ENCODE measurements at places on chromosomes 16 and 17. TPM values are rescaled to one million over a fixed set of nuclear protein-coding genes. Genes with fewer than 3 reads are reported as not detected.

DNA sequence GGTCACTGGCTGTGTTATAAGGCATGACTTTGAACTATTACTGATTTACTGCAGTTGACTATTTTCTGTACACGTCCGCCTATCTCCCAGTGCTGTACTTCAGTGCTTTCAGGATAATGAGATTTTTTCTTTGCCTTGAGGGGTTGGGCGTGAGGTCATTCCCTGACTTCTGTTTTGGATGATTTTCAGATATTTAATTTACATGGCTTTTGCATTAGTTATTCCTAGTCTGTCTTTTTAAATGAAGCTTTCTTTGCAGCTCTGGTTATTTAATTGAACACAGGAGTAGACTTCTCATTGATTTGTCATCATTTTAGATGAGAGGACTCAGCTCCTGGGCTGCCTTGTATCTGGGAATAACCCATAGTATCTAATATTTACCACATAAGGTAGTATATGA, 23.7 kb downstream of the WIPF2 start:
- no peak for DNase-seq
- no peaks in the 10 kb centered on the region for H3K4me1 ChIP-seq
- H3K4me3 ChIP-seq: no peak overlapping the region
- no peak overlapping the region for H3K27ac ChIP-seq
- H3K36me3 ChIP-seq: peaks cover 5% of the 10 kb centered on the region
- H3K27me3 ChIP-seq: no peaks in the 10 kb centered on the region

GRCh38 chr17:27453471-27453870, 2.8 kb upstream of the KSR1 start:
- H3K27ac ChIP-seq: no peak overlapping the region
- H3K27me3 ChIP-seq: peaks cover 8% of the 10 kb centered on the region
- no peaks in the 10 kb centered on the region for H3K36me3 ChIP-seq
- H3K4me1 ChIP-seq: peaks cover 6% of the 10 kb centered on the region
- H3K4me3 ChIP-seq: no peak overlapping the region

GRCh38 chr17:57898487-57899311, 48.9 kb upstream of the MRPS23 start:
- H3K4me1 ChIP-seq: peaks cover 35% of the 10 kb centered on the region
- H3K36me3 ChIP-seq: no peaks in the 10 kb centered on the region
- no peak overlapping the region for H3K27ac ChIP-seq
- H3K27me3 ChIP-seq: peaks cover 13% of the 10 kb centered on the region
- no peak for DNase-seq
- H3K4me3 ChIP-seq: no peak overlapping the region

Gene CPHXL
- not detected for total RNA-seq

Gene OR1F1
- total RNA-seq: not detected

GRCh38 chr17:5585836-5586521, 1.7 kb upstream of the NLRP1 start:
- no peaks in the 10 kb centered on the region for H3K36me3 ChIP-seq
- H3K4me3 ChIP-seq: no peak overlapping the region
- peaks cover 5% of the 10 kb centered on the region for H3K4me1 ChIP-seq
- DNase-seq: no peak
- peaks cover 3% of the 10 kb centered on the region for H3K27me3 ChIP-seq

- no peaks in the 10 kb centered on the region for H3K36me3 ChIP-seq
- DNase-seq: no peak
Observed at GRCh38 chr16:85220125-85220839, 108.0 kb upstream of the CIBAR2 start.

- peaks cover 4% of the 10 kb centered on the region for H3K27me3 ChIP-seq
- no peaks in the 10 kb centered on the region for H3K36me3 ChIP-seq
- no peak for DNase-seq
- H3K27ac ChIP-seq: no peak overlapping the region
Observed at GRCh38 chr16:50679676-50680555, 1.2 kb downstream of the SNX20 start.

DNA sequence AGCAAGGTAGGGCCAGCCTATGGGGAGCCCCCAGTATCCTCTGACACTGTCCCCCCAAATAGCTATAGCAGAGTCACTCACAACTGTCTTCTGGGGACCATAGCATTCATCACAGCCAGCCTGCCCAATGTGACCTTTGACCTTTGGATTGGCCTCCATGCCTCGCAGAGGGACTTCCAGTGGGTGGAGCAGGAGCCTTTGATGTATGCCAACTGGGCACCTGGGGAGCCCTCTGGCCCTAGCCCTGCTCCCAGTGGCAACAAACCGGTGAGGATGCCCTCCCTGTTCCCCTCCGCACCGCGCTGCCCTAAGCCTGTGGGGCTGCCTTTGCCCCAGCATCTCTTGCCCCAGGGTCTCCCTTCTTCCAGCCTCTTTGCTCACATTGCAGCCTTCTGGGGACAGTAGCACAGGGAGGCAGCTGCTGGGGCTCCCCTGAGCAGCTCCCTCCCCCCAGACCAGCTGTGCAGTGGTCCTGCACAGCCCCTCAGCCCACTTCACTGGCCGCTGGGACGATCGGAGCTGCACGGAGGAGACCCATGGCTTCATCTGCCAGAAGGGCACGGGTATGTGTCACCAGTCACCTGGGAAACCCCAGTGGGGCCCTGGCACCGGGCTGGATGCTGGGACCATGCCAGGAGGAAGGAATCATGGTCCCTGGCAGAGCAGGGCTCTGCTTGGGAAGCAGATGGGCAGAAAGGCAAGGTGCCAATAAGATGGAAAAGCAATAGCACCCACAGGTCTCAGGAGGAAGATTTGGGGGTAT, 61.1 kb downstream of the MRC2 start:
- peaks cover 4% of the 10 kb centered on the region for H3K4me1 ChIP-seq
- H3K27ac ChIP-seq: no peak overlapping the region
- H3K36me3 ChIP-seq: peaks cover 16% of the 10 kb centered on the region
- peak overlapping the region; percentile 65 for H3K4me3 ChIP-seq

Gene DPEP3
- not detected for total RNA-seq

Gene SRCIN1
- 0.59 TPM for total RNA-seq

Gene CES1
- not detected for total RNA-seq

Gene CSH2
- not detected for total RNA-seq

DNA sequence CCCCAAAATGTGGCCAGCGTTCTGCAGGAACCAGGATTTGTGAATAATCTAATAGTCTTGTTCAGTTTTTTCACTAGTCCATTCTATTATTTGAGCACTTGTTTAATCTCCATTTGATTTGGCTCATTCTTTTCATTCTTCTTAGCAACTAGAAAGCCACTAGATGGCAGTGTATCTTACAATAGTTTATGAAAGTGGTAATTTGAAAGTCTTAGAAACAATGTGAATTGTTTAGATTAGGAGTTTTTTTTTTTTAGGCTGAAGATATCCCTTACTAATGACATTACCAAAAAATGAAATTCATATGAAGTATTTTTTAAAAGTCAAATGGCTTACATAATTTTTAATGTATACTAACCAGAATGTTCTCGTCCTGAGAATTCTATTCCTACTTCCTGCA, 6.7 kb downstream of the ERI2 start:
- DNase-seq: no peak
- H3K27me3 ChIP-seq: no peaks in the 10 kb centered on the region
- no peak overlapping the region for H3K4me3 ChIP-seq
- no peaks in the 10 kb centered on the region for H3K36me3 ChIP-seq
- H3K4me1 ChIP-seq: no peaks in the 10 kb centered on the region

Gene PHAF1
- total RNA-seq: 17.7 TPM

Gene CCL16
- total RNA-seq: not detected

DNA sequence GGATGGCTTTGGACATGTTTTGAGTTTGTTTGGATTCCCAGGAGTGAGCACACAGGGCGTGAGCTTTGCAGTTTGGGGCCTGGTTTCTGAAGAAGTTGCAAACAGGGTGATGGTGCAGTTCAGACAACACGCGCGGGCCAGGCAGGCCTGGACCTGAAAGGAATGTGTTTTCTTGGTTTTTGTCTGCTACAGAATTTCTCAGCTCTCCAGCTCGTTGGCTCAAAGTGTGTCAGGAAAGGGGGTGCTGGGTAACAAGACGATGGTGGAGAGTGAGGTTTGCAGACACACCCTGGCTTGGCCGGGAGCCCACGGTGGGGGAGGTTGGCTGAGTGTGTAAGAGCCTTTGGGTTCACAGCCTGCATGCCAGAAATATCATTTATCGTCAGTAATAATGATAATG, 82.3 kb downstream of the CMIP start:
- no peak overlapping the region for H3K4me3 ChIP-seq
- peaks cover 6% of the 10 kb centered on the region for H3K27me3 ChIP-seq
- DNase-seq: no peak
- no peak overlapping the region for H3K27ac ChIP-seq

Gene ZNF624
- total RNA-seq: 16.8 TPM

DNA sequence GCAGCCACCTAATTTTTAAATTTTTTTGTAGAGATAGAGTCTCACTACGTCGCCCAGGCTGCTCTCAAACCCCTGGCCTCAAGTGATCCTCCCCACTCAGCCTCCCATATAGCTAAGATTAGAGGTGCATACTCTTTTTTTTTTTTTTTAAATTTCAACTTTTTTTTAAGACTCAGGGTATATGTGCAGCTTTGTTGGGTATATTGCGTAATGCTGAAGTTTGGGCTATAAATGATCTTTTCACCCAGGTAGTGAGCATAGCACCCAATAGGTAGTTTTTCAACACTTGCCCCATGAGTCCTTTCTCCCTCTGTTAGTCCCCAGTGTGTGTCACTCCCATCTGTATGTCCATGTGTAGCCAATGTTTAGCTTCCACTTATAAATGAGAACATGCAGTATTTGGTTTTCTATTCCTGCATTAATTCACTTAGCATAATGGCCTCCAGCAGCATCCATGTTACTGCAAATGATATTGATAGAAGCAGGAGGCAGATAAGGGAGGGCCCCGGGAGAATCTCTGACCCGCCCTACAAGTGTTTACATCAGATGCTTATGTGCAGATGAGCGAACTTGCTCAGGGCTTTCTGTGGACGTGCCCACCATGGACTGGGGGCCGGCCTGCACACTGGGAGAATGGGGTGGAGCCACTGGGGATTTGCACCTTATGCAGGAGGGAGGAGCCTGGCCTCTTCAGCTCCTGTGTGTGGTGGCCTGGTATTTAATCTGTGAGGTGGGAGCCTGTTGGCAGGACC, 110.3 kb upstream of the ZKSCAN2 start:
- H3K27ac ChIP-seq: no peak overlapping the region
- H3K4me3 ChIP-seq: no peak overlapping the region
- peaks cover 6% of the 10 kb centered on the region for H3K4me1 ChIP-seq
- no peak for DNase-seq

GRCh38 chr17:3695723-3696411, at the start of gene P2RX5:
P2RX5 (minus strand) TSS chr17:3696155; CDS start chr17:3696005, 150 bp downstream.
- peak within 1 kb of the TSS; percentile 77 for H3K4me3 ChIP-seq
- peaks cover 10% of the 10 kb centered on the region for H3K27me3 ChIP-seq
- H3K27ac ChIP-seq: no peak within 1 kb of the TSS
- no peaks in the 10 kb centered on the region for H3K4me1 ChIP-seq

Gene SP6
- total RNA-seq: 30.7 TPM

- no peaks in the 10 kb centered on the region for H3K27me3 ChIP-seq
- no peak overlapping the region for H3K4me3 ChIP-seq
- H3K36me3 ChIP-seq: peaks cover 19% of the 10 kb centered on the region
- DNase-seq: no peak
- H3K27ac ChIP-seq: no peak overlapping the region
- peaks cover 4% of the 10 kb centered on the region for H3K4me1 ChIP-seq
Observed at GRCh38 chr17:64580384-64581315, 73.9 kb downstream of the CEP95 start.
